ENCODE measurements at places on chromosomes 7 and 10.
A peak's percentile ranks its signal among the peaks of the same experiment; 100 is the strongest.

DNA sequence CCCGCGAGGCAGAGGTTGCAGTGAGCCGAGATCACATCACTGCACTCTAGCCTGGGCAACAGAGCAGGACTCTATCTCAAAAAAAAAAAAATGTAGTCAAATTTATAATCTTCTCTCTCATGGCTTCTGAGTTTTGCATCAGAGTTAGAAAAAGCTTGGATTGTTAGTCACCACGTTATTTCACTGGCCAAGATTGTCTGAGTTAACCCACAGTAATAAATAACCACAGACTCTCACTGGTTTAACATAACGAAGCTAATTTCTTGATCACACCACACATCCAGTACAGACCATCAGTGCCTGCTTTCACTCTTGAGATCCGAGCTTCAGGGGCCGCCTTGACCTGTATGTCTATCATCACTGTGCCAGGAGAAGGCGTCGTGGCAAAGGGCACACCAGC lies 116.8 kb upstream of the JCAD start:
- DNase-seq, result no peak

- no peak for DNase-seq
These were observed 2.2 kb downstream of the ZDHHC4 start for GRCh38 chr7:6579446-6579845.

- no peak for DNase-seq
These were observed 11.4 kb downstream of the CARD11 start for GRCh38 chr7:3032256-3032655.

GRCh38 chr10:78459639-78460037 lies 426.0 kb downstream of the RPS24 start:
- DNase-seq, result no peak

- DNase-seq, result no peak
These were observed 58.1 kb downstream of the HDAC9 start for GRCh38 chr7:18553605-18554003.

DNA sequence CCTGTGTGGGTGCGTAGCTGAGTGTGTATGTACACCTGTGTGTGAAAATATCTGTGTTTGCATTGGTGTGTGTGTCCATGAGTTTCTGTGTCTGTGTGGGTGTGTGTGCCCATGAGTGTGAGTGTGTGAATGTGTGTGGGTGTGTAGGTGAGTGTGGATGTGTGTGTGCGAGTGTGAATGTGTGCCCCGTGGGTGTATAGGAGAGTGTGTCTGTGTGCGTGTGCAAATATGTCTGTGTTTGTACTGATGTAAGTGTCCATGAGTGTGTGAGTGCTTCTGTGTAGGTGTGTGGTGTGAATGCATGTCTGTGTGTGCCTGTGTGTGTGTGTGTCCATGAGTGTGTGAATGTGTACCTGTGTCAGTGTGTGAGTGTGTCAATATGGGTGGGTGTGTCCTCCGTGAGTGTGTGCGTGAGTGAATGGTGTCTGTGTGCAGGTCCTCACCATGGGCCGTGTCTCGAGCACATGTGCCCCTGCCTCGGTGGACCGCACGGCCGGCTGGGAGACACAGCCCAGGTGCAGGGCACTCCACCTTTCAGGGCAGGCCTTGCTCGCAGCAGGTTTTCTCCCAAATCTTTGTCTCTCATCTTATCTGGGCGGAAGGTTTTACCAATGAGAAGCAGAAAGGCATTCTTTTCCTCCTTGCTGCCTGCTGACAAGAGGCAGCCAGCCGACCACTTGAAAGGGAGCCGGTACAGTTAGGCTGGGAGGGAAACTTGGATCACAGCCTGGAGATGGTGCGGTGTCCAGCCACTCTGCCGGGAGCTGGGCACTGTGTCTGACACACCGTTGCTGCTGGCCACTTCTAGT lies 107.1 kb upstream of the FAM20C start:
- no peak for DNase-seq

GRCh38 chr10:123582084-123582989 lies 83.8 kb upstream of the GPR26 start:
- DNase-seq, result peak; percentile 80

DNA sequence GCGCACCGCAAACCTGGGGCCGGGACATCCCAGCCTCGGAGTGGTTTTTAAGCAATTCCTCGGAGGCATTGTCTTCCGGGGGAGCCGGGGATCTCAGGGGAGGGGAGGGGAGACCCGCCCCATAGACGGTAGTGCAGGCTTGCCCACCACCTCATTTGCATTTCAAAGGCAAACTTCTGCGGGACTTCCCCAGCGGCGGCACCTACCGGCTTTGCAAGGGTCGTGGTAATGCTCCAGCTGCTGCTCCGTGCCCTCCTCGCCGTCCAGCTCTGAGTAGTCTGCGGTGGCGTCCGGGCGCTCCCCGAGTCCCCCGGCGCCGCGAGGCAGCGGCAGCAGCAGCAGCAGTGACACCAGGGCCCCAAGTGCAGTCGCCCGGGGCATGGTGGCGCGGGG lies 425 bp downstream of the TLL2 start:
- no peak for DNase-seq

- DNase-seq, result no peak
These were observed 647.7 kb downstream of the GRM8 start for GRCh38 chr7:126605056-126605455.

DNA sequence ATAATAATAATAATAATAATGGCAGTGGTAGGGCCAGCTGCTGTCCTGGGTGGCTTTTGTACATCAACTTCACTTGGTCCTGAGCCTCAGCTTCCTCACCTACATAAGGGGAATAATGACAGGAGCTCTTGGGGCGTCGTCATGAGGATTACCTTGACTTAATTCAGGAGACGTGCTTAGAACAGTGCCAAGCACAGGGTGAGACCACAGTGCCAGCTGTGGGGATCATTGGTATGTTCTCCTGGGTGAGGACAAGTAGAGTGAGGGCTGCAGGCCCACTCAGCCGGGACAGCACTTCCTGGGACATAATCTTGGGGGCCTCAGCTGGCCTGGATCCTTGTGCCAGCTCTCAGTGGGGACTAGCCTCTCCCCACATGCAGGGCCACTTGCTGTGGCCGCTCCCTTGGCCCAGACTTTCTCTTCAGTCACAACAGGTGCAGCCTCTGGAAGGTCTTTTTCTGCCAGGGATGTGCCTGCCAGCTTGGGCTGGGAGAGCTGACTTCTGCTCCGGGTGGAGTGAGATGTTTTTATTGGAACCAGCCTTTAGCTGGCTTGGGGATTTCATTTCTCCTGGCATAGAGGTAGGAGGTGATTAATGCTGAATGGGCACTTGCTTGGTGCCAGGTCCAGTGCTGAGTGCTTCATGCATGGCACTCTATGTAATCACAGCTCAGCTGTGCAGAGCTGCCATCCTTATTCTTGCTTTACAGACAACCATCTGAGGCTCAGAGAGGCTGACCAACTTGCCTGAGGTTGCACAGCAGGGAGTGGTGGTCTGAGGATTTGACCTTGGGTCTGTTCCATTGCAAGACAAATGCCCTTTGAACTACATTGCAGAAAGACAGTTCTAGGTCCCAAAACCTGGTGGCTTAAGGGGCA lies 45.3 kb downstream of the TSPAN15 start:
- DNase-seq, result no peak

GRCh38 chr7:18370633-18371032 lies 124.9 kb upstream of the HDAC9 start:
- DNase-seq, result no peak

GRCh38 chr7:107725138-107725740 lies 18.7 kb upstream of the CBLL1 start:
- peak; percentile 42 for DNase-seq

- no peak for DNase-seq
These were observed 282.7 kb upstream of the SEMA3D start for GRCh38 chr7:85469446-85470010.

DNA sequence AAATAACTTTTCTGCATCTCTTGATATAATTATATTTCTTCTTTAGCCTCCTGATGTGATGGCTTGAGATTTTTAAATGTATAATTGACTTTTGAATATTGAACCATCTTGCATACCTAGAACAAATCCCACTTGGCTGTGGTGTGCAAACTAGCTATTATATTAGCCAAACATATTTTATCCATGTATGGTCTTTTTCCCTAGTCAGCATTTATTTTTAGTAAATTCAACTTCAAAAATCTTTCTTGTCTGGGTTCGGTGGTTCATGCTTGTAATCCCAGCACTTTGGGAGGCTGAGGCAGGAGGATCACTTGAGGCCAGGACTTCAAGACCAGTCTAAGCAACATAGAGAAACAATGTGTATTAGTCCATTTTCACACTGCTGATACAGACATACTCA lies 386.6 kb upstream of the VWC2 start:
- no peak for DNase-seq

DNA sequence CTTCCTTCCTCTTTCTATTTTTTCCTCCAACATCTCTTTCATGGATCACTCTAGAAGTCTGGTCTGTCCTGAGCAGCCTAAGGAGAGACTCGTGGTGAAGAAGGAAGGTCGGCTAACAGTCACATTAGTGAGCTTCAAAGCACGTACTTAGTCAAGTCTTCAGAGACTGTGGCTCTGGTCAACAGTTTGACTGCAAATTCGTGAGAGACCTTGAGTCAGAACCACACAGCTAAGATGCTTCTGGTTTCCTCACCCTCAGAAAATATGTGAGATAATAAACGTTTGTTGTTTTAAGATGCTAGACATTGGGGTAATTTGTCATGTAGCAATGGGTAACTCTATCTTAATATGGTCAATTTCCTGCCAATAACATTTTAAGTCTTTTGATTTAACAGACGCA lies 126.2 kb upstream of the LRRN3 start:
- DNase-seq, result no peak

- no peak for DNase-seq
These were observed 24.5 kb downstream of the PITRM1 start for GRCh38 chr10:3148041-3148440.

- no peak for DNase-seq
These were observed 9.6 kb downstream of the FLNC start for GRCh38 chr7:128839751-128840177.

All from neuronal stem cell (in vitro differentiated cells).